ENCODE measurements at places on chromosomes 5 and 9.

DNA sequence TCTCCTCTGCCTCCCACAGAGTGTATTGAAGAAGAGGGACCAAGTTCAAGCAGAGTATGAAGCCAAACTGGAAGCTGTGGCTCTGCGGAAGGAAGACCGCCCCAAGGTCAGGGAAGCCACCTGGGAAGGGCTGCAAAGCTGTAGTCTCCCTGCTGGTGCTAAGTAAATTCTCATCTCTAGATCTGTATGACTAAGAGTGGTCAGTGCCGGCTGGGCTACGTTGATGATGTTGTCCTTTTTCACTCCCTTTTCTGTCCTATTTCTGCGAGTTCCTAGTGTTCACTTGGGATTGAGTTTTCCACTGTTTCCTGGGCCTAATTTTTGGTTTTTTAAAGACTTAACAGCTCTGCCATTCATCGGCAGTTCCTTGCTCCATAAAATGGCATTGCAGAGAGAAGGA lies 39.8 kb downstream of the SLC46A2 start:
- no peak for DNase-seq

GRCh38 chr5:15525703-15526275 lies 25.8 kb downstream of the FBXL7 start:
- no peak for DNase-seq

GRCh38 chr5:15105799-15106393 lies 234.3 kb upstream of the ANKH start:
- DNase-seq = no peak

DNA sequence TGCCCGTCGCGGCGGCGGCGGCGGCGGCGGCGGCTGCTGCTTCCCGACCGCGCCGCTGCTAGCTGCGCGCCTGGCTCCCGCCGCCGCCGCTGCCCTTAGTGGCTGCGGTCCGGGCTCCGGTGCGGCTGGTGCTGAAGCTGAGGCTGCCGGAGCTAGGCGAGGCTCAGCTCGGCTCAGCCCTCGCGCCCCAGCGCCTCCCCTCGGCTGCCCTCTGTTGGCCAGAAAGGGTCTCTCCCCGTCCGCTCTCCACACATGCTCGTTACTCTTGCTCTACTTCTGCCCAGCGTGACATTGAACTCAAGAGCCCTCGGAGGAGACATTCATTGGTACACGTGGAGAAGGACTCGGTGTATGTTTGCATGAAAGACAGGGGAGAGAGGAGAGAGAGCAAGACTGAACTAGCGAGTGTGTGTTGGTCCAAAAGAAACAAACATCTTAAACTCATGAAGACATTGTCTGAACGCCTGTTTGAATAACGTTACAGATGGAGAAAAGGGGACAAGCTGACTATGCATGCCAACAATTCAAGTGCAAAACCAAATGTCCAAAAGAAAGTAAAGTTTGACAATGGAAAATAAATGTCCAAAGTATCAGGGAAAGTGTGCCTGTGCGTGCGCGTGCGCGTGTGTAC lies at the start of gene HCN1:
Gene HCN1 (minus strand): TSS at position 175 of the 631 bp plus-strand sequence.
- peak; percentile 89 for DNase-seq

- no peak for DNase-seq
Observed at GRCh38 chr5:149745212-149745942, 15.3 kb downstream of the PPARGC1B start.

GRCh38 chr5:68592351-68592750 lies 376.8 kb downstream of the PIK3R1 start:
- DNase-seq = no peak

DNA sequence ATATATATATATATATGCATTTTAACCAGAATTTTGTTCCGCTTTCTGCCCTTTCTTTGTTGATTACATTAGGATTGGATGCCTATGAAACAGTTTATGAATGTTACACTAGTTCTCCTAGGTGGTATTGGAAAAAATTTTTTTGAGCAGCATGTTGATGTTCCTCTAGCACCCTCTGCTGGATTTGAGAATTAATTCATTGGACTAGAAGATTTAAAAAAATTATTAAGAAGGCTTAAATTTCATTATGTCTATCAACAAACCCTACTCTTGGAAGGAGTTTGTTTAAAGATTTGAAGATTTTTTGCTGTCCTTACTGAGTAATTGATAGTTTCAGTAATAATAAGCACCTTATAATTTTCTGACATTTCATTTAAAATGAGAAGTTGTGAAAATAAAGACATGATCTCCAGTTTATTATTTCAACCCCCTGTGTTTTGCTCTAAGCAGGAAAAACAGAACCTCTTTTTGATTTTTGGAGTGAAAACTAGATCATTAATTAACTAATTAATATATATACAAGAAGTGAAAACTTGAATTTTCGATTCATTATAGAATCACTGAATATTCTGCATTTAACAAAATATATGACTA lies 89.6 kb downstream of the CCDC171 start:
- no peak for DNase-seq

GRCh38 chr5:5904113-5904512 lies 474.2 kb downstream of the MED10 start:
- no peak for DNase-seq

DNA sequence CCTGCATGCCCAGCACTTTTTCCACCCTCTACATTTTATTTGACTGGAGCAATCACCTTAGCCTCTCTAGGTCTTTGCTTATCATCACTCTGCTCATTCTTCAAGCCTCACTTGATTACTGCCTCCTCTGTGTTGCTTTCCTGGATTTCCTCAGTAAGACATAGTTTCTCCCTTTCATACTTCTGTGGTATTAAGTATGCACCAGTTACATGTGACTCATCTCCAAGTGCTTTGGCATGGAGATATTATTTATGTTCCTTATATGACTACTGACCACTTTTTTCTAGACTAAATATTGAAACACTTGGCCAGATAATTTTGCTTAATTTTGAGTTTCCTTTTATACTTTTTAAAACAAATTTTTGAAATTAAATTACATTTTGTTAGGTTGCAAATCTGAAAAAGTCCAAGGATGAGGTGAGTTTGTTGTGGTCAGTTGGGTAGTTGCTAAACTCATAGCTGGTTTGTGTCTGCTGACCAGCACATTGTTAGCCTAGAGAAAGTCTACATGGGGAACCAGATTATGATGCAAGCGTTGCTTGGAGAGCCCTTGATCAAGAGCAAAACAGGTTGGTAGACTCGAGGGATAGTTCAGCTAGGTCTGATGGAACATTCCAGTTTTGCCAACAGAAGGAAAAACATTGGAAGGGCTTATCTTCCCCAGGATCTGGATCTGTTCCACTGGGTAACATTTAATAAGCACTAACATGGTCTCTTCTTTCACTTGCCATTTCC lies 140.2 kb downstream of the TMC1 start:
- DNase-seq = no peak
